Hepatic stellate cell (primary cell): ENCODE measurements at places on chromosomes 2 and 18.

GRCh38 chr2:64629875-64630274 is 23.8 kb downstream of the SERTAD2 start:
- DNase-seq = no peak

DNA sequence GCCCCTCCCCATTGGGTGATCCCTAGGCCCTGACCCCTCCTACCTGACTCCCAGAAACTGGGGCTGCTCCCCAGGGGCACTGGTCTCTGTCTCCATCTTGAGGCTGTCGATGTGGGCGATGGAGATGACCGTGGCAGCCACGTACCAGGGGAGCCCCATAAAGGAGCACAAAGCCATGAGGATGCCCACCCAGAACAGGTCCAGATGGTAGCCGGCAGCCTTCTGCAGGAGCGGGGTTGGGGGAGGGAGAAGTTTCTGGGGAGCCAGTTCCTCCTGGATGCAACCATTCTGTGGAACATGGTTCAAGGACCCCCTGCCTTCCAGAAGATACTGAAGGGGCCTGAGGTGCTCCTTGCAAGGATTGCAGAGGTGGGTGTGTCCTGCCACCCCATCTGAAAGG is 34.0 kb downstream of the MTHFD2 start:
- no peak for DNase-seq

- DNase-seq = peak; percentile 55
Measured at GRCh38 chr2:200913654-200914053, 24.5 kb downstream of the NIF3L1 start.

DNA sequence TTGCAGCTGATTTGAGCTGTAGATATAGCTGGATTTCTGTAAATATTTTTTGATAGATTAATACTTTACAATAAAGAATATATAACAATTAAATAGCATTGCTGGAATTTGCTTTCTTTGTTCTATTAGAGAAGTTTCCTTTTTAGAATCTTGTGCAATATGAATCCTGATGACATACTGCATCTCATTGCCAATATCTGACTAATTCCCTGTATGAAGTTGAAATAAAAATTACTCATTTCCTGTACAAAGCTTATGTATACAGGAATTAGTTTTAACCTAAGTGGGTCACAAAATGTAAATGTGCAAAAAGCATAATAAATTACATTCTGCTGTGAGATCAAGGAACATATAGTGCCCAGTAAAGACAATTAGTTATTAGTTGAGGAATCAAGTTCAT is 72.8 kb upstream of the TMEFF2 start:
- peak; percentile 38 for DNase-seq

DNA sequence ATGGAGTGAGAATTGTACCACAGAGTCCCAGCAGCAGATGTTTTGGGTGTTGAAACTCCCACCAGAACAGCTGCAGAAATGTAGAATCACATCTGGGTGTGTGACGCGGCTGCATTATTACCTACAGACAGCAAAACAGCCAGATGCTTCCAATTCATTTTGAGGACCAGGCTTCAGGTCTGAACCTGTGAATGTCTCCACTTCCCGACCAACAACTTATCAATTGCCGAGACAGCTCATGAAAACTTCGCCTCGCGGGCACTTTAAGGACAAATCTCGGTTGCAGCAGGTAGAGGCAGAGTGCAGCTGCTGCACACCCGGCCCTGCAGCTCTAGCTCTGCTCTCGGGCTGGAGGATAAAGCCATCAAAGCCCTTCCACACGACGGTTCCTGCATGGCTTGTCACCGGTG is 202.0 kb downstream of the HRH4 start:
- DNase-seq = no peak

- DNase-seq = no peak
Measured at GRCh38 chr2:11976073-11976472, 229.6 kb downstream of the LPIN1 start.

DNA sequence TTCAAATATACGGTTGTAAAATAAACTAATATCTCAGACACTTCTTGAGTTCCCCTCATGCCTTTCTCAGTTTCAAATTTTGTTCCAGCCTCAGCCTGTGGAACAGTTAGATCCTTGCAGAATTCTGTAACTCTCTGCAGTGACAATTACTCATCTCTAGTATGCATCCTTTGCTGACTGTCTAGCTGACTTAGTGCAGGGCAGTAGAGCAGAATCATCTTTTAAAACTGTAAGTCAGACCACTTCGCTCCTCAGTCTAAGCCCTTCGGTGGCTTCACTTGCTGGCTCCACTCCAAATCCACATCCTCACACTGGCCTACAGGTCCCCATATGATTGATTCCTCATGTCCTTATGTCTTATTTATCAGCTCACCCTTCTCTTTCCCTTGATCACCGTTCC is 164.1 kb upstream of the ZSWIM2 start:
- no peak for DNase-seq

DNA sequence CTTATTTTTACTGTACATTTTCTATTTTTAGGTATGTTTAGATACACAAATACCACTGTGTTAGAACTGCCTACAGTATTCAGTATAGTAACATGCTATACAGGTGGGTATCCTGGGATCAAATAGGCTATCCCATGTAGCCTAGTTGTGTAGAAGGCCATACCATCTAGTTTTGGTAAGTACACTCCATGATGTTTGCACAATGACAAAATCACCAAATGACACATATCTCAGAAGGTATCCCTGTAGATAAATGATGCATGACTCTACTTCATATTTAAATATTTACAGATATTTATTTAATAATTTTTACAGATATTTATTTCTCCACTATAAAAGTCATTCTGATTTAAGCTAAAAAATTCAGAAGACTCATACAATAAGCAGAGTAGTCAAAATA is 233.8 kb upstream of the OSR1 start:
- DNase-seq = no peak

GRCh38 chr18:75246721-75247610 is 36.4 kb downstream of the TSHZ1 start:
- peak; percentile 37 for DNase-seq

- DNase-seq = no peak
Measured at GRCh38 chr18:56146565-56146964, 491.8 kb downstream of the TXNL1 start.

DNA sequence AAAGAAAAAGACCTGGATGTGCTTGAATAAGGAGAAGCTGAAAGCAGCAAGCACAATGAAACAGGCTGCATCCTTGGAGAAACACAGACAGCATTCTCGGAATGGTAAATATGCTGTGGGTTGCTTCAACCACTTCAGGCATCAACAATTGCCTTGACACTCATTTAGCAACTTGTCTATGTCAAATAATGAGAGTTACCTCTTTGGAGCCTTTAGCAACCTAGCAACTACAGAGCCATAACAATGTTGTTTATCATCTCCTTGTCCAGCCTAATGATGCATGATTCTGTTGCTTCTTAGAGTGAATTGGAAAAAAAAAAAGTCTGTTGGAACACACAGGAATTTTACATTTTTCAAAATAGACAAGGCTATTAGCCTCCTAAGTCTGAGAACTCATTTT is 410.6 kb downstream of the PIK3C3 start:
- no peak for DNase-seq
